Activated naive CD8-positive, alpha-beta T cell treated with anti-CD3 and anti-CD28 coated beads for 36 hours (primary cell): ENCODE measurements at places on chromosomes 4 and X. TPM values are rescaled to one million over a fixed set of nuclear protein-coding genes. Genes with fewer than 3 reads are reported as not detected.

GRCh38 chr4:136650541-136651277, 881.6 kb downstream of the PCDH18 start:
- no peaks in the 10 kb centered on the region for H3K36me3 ChIP-seq
- DNase-seq: no peak
- no peak overlapping the region for H3K4me3 ChIP-seq
- H3K4me1 ChIP-seq: no peaks in the 10 kb centered on the region
- H3K27ac ChIP-seq: no peak overlapping the region
- no peaks in the 10 kb centered on the region for H3K27me3 ChIP-seq

DNA sequence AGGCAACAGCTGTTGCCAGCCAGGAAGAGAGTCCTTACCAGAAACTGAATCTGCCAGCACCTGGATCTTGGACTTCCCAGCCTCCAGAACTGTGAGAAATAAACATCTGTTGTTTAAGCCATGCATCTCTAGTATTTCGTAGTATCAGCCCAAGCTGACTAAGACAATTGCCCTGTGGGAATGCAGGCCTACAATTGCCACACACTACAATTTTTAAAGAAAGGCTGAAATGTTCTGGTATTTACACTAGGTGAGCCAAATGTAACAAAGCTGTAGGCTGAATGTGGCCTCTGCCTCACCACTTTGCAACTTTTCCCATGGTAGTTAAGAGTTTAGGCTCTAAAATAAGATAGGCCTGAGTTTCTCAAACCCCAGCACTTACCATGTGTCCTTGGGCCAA, 59.1 kb downstream of the SPATA18 start:
- H3K27me3 ChIP-seq: peaks cover 6% of the 10 kb centered on the region
- H3K27ac ChIP-seq: no peak overlapping the region
- no peaks in the 10 kb centered on the region for H3K4me1 ChIP-seq
- DNase-seq: no peak
- no peak overlapping the region for H3K4me3 ChIP-seq

DNA sequence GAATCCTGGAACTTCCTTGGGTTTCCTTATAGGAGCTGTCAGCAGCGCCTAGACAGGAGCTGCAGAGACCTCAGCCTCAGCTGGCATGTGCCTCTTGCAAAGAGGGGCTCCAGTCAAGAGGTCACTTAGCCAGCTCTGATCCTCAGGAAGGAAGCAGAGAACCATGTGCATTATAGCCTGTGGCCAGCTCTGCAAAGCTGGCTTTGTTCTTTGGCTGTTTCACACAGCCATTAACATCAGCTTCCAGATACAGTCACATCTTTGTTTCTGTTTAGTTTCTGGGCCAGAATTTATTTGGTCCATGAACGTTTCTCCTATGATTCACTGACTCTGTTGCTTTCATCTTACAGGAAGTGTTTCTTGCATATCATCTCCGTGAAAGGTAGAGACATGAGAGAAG, 92.4 kb downstream of the CC2D2A start:
- no peak for DNase-seq
- no peaks in the 10 kb centered on the region for H3K4me1 ChIP-seq
- H3K27ac ChIP-seq: no peak overlapping the region
- peaks cover 14% of the 10 kb centered on the region for H3K36me3 ChIP-seq
- no peaks in the 10 kb centered on the region for H3K27me3 ChIP-seq

GRCh38 chr4:151643564-151643963, 117.2 kb downstream of the GATB start:
- H3K4me1 ChIP-seq: no peaks in the 10 kb centered on the region
- no peak for DNase-seq
- no peak overlapping the region for H3K27ac ChIP-seq

- no peak overlapping the region for H3K27ac ChIP-seq
- no peaks in the 10 kb centered on the region for H3K27me3 ChIP-seq
- no peak overlapping the region for H3K4me3 ChIP-seq
- H3K36me3 ChIP-seq: no peaks in the 10 kb centered on the region
- DNase-seq: no peak
- no peaks in the 10 kb centered on the region for H3K4me1 ChIP-seq
Measured at GRCh38 chr4:155066871-155067270, 141.6 kb upstream of the NPY2R start.

ZNF732 gene
- total RNA-seq: not detected

AMOT gene
- 2.3 TPM for total RNA-seq
